ENCODE measurements at places on chromosomes 6 and 20.

DNA sequence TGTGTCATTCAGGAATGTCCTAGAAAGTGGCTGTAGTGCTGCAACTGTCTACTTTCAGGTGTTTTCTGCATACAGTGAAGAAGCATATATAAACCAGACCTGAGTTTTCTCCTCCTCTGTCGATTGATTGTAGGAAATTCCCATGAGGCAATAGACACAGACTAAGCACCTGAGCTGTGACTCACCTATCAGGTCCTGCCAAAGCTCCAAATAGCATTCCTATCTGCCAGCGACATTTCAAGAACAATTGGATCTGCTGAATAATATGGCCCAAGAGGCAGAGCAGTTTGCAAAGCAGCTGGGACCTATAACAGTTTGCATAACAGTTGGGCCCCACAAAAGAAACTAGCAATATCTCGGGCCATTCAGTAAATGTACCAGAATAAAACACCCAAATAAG lies 360.4 kb downstream of the HAO1 start:
- no peak for DNase-seq

GRCh38 chr20:3586093-3586492 lies 77.1 kb downstream of the GFRA4 start:
- DNase-seq: no peak

DNA sequence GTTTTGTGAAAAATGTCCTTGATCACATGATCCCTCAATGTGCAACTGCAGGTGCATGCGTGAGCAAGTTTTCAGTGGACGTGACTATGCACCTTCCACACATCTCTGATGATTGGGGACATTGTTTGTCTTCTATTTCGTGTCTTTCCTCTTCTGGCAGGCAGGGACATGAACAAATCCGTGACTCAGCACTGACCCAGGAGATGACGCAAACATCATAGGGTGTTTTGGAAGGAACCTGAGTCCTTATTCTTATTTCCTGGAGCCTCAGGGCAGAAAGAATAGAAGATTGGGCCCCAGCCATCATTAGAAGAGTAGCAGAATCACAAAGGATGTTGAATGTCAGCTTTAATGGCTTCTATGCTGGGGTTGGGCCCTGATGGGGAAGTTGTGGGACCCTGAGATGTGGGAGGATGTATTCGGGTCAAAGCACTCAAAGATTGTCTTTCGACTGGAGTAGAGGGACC lies 11.9 kb upstream of the SIRPD start:
- DNase-seq: no peak

DNA sequence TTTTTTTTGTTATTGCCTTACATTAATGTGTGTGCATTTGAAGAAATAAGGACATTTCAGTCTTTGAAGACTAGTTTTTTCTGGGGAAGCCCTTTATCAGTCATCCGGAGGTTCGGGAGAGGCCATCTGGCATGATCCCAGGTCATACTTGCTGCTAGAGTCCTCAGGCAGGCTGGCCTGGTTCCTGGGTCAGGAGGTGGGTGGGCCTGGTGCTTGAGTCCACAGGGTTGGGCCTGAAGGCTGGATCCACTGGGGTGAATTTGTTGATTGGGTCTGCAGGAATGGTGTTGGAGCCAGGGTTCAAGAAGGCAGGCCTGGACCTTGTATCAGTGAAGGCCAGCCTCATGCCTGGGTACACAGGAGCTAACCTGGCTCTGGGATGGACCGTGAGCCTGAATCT lies 15.8 kb upstream of the WFDC9 start:
- no peak for DNase-seq

DNA sequence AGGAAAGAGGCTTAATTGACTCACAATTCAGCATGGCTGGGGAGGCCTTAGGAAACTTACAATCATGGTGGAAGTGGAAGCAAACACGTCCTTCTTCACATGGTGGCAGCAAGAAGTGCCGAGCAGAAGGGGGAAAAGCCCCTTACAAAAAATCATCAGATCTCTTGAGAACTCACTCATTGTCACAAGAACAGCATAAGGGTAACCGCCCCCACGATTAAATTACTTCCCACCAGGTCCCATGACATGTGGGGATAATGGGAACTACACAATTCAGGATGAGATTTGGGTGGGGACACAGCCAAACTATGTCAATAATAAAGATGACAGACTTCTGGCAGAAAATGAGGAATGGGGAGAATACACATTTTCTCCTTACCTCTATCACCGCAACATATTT lies 20.5 kb upstream of the OCSTAMP start:
- DNase-seq: no peak
